Inflammatory macrophage treated with lipopolysaccharide for 1 hour (primary cell): ENCODE measurements at places on chromosomes 2 and 18.

GRCh38 chr18:63237881-63238692 is 81.5 kb downstream of the BCL2 start:
- DNase-seq = peak; percentile 83

- DNase-seq = no peak
Observed at GRCh38 chr2:77161009-77161408, 361.2 kb downstream of the LRRTM4 start.

DNA sequence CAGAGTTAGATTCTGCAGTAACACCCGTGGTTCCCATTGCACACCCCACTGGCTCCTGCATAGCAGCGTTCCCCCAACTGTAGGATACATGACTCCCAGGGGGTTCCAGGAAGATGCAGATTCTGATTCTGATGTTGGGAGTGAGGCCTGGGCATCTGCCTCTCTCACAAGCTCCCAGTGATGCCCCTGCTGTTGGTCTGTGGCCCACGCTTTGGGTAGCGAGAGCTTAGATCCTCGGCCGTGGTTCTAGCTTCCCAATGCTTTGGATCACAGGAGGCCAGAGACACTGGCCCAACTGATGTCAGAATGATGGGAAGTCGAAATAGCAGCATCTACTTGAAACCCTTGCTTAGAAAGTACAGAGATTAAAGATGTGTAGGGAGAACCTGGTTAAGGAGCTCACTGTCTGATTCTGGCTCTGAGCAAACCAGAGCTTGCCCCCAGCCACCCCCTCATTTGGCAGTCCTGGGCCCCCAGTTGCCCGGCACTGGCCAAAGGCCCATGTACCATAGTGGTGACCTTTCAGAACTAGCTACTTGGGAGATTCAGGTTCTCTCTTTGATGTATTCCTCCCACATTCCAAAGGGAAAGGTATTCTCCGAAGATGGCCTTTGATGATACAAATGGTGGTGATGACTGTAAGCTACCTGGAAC is 197.5 kb downstream of the FAM210A start:
- no peak for DNase-seq

GRCh38 chr18:58539659-58540380 is 89.1 kb downstream of the ALPK2 start:
- DNase-seq = no peak

DNA sequence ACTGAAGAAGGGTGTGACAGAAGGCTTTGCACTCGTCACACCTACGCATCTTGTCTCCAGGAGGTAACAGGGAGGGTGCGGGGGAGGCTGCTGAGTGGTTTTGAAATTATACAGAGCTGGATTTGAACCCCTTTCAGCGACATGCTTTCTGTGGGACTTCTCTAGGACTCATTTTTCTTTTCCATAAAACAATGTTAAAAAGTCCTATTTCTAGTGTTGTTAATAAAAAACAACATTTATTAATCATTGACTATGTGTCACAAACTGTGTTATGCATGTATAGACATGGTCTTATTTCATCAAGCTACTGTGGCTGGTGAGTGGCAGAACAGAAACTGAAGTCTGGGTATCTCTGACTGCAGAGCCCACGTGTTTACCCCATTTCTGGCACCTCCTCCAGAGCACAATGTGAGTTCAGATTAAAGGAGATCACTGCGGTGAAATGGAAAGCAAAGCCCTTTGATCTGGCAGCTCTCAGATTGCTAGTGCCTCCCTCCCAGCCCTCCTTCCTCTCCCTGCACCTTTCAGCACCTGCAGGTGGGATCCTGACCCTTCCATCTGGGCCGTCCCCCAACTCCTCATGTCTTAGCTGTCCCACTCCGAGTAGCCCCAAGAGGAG is 315.5 kb upstream of the MYT1L start:
- DNase-seq = no peak

DNA sequence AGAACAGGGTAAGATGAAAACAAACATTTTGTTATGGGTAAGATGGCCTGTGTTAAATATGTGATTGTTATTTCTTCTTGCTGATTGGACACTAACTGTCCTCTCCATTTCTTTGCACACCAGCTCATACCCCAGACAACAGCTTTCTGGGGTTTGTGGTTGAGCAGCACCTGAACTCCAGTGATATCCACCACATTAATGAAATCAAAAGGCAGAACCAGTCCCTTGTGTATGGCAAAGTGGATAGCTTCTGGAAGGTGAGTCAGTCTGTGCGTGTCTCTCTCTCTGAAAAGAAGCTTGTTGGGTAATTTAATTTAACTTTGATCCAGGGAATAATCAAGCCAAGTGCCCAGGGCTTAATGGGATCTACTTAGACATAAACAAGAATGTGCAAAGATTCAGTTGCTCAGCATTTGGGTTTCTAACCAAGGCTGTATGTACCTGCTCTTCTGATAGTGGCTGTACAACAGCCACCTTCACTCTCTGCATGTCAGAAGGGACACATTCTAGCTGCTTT is 108.3 kb downstream of the MGAT5 start:
- DNase-seq = no peak

- no peak for DNase-seq
Observed at GRCh38 chr2:145728511-145728910, 1208.6 kb upstream of the ZEB2 start.

DNA sequence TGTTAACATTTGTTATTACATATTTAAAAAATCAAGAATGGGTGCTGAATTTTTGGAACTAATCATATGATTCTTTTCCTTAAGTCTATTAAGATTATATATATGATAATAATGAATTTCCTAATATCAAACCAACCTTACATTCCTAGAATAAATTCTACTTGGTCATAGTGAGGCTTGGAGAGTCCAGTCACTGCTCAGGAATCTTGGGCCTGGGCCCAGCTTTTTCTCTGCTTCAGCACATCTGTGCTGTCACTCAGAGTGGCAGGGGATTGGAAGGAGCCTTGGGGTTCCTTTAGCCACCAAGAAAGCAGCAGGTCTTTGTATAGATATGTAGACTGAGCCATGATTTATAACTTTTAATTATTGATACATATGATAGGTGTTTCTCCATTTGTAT is 19.9 kb upstream of the ZAP70 start:
- DNase-seq = no peak

- DNase-seq = no peak
Observed at GRCh38 chr2:134280726-134281125, 26.9 kb downstream of the MGAT5 start.

DNA sequence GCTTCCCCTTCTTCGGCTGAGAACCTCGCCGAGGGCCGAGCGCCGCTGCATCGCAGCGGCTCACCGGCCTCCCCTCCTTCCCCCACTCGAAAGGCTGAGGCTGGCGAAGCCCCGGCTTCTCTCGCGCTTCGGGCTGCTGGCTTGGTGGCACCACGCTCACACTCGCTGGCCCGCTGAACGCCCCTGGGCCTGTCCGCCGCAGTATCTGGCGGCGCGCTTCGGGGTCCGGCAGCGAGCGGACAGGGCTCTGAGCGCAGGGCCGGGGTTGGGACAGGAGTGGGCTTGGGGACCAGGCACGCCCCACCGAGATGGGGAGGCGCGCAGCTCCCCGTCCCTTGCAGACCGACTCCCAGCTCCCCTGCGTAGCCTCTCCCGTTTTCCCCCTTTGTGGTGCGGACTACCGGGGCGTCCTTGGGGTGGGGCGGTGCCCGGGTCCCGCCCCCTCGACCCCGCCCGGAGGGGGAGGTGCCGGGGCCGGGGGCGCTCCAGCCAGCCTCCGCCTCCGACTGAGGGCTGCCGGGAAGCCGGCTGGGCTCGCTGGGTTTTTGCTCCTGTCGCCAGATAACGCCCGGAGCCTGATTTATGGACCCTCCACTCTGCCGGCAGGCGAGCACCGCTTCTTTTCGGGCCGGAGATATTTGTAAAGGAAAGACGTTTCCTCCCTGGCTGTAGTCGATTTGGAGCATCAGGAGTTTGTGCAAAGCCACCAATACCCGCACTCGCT is 3.8 kb downstream of the GBX2 start:
- no peak for DNase-seq

DNA sequence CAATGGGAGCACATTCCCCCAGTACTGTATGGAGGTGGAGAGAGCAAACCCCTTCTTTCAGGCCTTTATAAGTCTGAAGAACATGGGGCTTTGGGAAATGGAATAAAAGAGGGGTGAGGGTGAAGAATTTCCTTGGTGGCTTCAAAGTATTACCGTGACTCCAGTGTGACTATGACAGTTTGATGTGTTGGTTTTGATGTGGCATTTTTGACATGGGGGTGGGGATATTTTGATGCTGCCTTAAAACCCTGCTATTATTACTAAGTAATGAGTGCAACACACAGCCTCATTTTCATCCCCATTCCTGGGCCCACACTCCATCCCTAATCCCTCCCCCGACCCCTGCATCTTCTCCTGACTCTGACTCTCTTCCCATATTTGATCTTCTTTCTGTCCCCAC is 23.6 kb downstream of the QPCT start:
- no peak for DNase-seq

DNA sequence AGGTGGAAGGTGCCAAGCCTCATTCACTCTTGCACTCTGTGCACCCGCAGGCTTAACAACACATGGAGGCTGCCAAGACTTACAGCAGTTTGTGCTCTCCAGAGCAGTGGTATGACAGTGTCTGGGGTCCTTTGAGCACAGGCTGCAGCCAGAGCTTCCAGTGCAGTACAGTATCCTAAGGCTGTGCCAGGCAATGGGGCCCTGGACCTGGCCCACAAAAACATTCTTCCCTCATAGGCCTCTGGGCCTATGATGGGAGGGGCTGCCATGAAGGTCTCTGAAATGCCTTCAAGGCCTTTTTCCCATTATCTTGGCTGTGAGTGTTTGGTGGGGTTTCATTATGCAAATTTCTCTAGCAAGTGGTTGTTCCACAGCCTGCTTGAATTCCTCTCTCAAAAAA is 74.8 kb downstream of the MAP2 start:
- no peak for DNase-seq

DNA sequence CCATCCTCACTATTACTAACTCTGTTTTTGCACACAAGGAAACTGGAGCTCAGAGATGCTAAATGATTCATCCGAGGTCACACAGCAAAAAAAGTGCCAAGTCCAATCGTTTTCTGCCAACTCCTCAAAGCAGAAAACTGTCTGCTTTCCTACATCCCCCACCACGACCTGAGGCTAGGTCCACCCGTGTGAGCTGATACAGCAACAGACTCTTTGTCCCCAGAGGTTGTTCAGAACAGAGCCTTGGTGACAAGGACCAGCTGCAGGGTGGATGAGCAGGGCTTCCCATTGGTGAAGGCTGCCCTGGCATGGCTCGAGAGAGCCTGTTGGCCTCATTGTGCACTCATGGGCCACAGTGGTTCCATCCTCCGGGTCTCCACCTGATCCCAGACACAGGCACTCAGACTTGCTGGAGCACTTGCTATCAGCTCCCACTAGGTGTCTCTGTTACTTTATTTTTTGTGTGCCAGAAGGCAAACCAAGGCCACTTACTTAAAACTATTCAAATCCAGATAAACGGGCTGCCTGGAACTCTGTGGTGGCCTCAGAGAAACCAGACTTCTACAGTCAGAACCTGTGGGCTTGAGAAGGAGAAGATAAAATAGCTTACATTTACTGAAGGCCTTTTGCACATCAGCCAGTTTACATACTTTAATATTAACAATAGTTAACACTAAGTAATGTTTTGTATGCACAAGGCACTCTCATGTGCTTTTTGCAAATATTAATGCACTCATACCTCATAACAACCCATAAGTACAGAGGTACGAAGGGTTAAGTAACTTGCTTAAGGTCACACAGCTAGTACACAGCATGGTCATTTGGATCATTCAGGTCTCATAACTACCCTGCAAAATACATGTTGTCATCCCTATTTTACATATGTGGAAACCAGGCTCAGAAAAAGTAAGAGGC is 62.9 kb upstream of the CTIF start:
- peak; percentile 73 for DNase-seq

DNA sequence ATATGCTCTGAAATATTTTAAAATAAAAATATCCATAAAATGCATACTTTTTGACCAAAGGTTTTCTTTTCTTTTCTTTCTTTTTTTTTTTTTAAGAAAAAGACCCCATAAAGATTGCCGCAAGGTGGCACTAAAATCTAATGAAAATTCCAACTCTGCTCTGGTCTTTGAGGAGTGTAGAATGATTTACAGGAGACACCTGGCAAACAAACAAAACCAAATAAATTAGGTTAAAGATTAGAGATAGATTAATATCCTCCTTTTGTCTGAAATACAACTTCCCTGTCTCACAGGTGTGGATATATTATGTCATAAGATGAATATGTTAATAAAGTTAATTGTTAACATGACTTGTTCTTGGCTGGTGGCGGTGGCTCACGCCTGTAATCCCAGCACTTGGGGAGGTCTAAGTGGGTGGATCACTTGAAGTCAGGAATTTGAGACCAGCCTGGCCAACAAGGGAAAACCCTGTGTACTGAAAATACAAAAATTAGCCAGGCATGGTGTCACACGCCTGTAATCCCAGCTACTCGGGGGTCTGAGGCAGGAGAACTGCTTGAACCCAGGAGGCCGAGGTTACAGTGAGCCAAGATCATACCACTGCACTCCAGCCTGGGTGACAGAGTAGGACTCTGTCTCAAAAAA is 3.5 kb upstream of the RHOB start:
- DNase-seq = peak; percentile 70

- no peak for DNase-seq
Observed at GRCh38 chr2:159790323-159790722, 7.7 kb downstream of the CD302 start.

- DNase-seq = no peak
Observed at GRCh38 chr2:161995553-161996016, 78.4 kb downstream of the DPP4 start.

- DNase-seq = no peak
Observed at GRCh38 chr2:197001921-197002320, 75.4 kb upstream of the PGAP1 start.

- no peak for DNase-seq
Observed at GRCh38 chr18:34039201-34039600, 185.5 kb downstream of the NOL4 start.

DNA sequence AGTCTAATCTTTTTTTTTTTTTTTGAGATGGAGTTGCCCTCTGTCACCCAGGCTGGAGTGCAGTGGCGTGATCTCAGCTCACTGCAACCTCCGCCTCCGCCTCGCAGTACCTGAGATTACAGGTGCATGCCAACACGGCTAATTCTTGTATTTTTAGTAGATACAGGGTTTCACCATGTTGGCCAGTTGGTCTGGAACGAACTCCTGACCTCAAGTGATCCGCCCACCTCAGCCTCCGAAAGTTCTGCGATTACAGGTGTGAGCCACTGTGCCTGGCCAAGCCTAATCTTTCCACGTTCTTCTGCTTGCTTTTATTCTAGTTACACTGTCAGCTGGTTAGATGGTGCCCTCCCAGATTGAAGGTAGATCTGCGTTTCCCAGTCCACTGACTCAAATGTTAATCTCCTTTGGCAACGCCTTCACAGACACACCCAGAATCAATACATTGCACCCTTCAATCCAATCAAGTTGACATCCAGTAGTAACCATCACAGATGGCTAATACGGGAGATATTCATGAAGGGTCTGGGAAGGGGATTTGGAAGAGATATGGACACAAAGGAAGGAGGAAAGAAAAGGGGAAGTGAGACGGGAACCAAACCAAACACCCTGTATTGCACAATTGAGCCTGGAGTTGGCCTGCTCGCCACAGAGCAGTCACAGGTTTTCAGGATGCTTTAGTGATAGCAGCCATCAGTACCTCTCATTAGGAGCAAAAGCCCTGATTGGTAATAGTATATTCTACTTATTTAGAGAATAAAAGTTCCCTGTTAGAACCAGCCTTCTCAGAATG is 229.8 kb downstream of the PIK3C3 start:
- DNase-seq = no peak

- no peak for DNase-seq
Observed at GRCh38 chr2:72926811-72927465, 9.6 kb downstream of the EMX1 start.
